ENCODE measurements at places on chromosomes 6 and 20. TPM values are rescaled to one million over a fixed set of nuclear protein-coding genes. Genes with fewer than 3 reads are reported as not detected.

CFAP61 gene
- 0.27 TPM for total RNA-seq

HRH3 gene
- not detected for total RNA-seq

GRCh38 chr20:4985658-4986057, 15.7 kb downstream of the SLC23A2 start:
- no peak overlapping the region for H3K27ac ChIP-seq
- no peak overlapping the region for H3K4me3 ChIP-seq
- DNase-seq = no peak
- H3K27me3 ChIP-seq = no peaks in the 10 kb centered on the region
- no peaks in the 10 kb centered on the region for H3K36me3 ChIP-seq

HLA-DQB1 gene
- total RNA-seq = 11.1 TPM

- DNase-seq = no peak
- H3K4me3 ChIP-seq = no peak overlapping the region
- H3K4me1 ChIP-seq = no peaks in the 10 kb centered on the region
- no peak overlapping the region for H3K27ac ChIP-seq
- no peaks in the 10 kb centered on the region for H3K27me3 ChIP-seq
Measured at GRCh38 chr6:134077301-134077700, 24.9 kb upstream of the SLC2A12 start.

L3MBTL1 gene
- 15.3 TPM for total RNA-seq

BLOC1S5 gene
- total RNA-seq = 9.1 TPM

KPNA5 gene
- 6.0 TPM for total RNA-seq

GRCh38 chr6:100461278-100461916, 3.3 kb downstream of the SIM1 start:
- H3K4me1 ChIP-seq = peaks cover 22% of the 10 kb centered on the region
- H3K27me3 ChIP-seq = peaks cover 90% of the 10 kb centered on the region
- H3K4me3 ChIP-seq = no peak overlapping the region

- no peak overlapping the region for H3K27ac ChIP-seq
- H3K4me3 ChIP-seq = no peak overlapping the region
- peak; percentile 29 for DNase-seq
- H3K27me3 ChIP-seq = no peaks in the 10 kb centered on the region
- H3K4me1 ChIP-seq = no peaks in the 10 kb centered on the region
Measured at GRCh38 chr6:56938649-56939191, 16.2 kb upstream of the BEND6 start.

DNA sequence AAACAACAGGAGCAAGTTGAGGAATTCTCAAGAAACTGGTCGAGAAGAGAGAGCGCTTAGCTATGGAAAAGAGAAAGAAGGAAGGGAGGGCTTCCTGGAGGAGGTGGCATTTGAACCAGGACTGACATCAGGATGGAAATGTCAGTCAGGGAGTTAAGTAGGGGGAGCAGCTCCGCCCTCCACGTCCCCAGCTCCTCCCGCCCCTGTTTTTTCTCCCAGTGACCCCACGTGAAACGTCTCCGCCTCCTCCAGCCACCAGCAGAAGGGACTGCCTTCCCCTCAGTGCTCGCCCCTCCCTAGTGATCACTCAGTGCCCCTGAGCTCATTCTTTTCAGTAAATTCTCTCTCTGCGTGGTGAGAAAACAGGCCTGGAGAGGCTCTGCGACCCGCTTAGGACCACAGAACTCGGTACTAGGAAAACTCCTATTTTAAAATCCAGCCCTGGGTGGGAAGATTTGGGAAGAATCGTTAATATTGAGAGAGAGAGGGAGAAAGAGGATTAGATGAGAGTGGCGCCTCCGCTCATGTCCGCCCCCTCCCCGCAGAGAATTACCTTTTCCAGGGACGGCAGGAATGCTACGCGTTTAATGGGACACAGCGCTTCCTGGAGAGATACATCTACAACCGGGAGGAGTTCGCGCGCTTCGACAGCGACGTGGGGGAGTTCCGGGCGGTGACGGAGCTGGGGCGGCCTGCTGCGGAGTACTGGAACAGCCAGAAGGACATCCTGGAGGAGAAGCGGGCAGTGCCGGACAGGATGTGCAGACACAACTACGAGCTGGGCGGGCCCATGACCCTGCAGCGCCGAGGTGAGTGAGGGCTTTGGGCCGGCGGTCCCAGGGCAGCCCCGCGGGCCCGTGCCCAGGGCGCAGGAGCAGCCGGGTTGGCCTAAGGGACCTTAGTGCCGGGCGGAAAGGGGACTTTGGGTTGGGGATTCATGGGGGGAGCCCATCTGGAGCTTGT, 4.6 kb downstream of the HLA-DPB1 start:
- peak; percentile 35 for DNase-seq
- H3K4me1 ChIP-seq = peaks cover 14% of the 10 kb centered on the region
- peaks cover 7% of the 10 kb centered on the region for H3K36me3 ChIP-seq
- peak overlapping the region; percentile 76 for H3K4me3 ChIP-seq

KCNK5 gene
- 0.41 TPM for total RNA-seq

OR2J3 gene
- total RNA-seq = not detected

GRCh38 chr20:3923818-3924217, 34.6 kb downstream of the PANK2 start:
- H3K27me3 ChIP-seq = no peaks in the 10 kb centered on the region
- H3K4me1 ChIP-seq = peaks cover 29% of the 10 kb centered on the region
- no peak overlapping the region for H3K27ac ChIP-seq
- H3K4me3 ChIP-seq = no peak overlapping the region
- DNase-seq = no peak

DNA sequence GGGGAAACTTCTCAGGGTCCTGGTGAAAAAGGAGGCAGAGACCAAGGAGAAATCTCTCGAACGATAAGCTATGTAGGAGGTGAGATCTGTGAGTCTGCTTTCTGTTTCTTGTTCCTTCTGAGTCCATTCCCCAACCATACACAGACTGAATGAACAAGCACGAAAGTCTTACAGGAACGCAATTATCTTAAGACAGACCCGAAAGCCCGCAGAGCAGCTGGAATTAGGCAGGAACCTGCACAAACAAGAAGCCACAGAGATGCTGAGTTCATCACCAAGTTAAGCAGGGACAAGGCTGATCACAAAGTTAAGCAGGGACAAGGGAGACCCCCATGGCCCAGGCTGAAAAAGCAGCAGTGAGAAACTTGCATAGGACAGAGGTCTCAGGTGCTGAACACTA, 21.4 kb upstream of the NELFCD start:
- DNase-seq = no peak
- no peak overlapping the region for H3K27ac ChIP-seq
- no peaks in the 10 kb centered on the region for H3K36me3 ChIP-seq
- no peaks in the 10 kb centered on the region for H3K27me3 ChIP-seq
- no peak overlapping the region for H3K4me3 ChIP-seq
- H3K4me1 ChIP-seq = no peaks in the 10 kb centered on the region

DNA sequence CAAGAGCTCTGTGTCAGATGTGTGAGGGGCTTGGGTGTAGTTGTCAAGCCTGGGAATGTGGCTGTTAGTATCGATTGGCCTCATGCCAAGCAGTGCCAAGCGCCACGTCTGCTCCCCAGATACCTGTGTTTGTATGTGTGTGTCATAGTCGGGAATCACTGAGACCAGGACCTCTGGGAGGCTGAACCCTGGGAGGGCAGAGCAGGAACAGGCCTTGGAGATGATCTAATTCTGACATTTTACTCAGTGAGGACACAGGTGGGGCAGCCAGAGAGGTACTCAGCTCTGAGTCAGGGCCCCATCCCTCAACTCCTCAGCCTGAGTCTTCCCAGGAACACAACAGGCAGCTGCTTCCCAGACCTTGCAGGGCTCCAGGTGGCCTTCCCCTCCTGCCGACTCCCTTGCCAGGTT, 51.2 kb upstream of the FANCE start:
- H3K27ac ChIP-seq = no peak overlapping the region
- H3K36me3 ChIP-seq = no peaks in the 10 kb centered on the region
- no peak overlapping the region for H3K4me3 ChIP-seq
- no peaks in the 10 kb centered on the region for H3K4me1 ChIP-seq

DNA sequence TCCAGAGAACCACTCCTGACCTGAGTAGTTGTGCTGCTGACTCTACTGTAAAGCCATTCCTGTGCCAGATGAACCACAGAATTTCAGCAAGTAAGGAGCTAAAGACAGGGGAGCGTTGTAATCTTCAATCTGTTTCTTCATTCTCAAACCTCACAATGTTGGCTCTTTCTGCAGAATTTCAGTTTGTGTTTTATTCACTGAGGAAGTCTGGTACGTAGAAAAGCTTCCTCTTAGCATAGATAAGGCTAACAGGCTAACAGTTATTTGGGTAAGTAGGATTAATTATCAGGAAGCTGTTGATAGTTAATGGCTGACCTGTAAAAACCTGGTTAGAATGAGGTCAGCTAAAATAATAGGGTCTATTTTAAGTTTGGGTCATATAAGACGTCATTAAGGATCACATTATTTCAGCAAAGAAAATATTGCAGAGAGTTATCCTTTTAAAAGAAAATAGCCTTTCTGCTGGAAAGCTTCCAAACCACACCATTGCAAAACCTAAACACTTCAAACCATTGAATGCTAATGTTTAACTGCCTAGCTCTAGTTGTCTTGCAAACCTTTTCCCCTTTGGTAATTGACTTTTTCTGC, 14.1 kb upstream of the TENT5A start:
- peaks cover 5% of the 10 kb centered on the region for H3K4me1 ChIP-seq
- H3K27ac ChIP-seq = no peak overlapping the region

CDH22 gene
- not detected for total RNA-seq

SMOC2 gene
- total RNA-seq = 424 TPM

DNA sequence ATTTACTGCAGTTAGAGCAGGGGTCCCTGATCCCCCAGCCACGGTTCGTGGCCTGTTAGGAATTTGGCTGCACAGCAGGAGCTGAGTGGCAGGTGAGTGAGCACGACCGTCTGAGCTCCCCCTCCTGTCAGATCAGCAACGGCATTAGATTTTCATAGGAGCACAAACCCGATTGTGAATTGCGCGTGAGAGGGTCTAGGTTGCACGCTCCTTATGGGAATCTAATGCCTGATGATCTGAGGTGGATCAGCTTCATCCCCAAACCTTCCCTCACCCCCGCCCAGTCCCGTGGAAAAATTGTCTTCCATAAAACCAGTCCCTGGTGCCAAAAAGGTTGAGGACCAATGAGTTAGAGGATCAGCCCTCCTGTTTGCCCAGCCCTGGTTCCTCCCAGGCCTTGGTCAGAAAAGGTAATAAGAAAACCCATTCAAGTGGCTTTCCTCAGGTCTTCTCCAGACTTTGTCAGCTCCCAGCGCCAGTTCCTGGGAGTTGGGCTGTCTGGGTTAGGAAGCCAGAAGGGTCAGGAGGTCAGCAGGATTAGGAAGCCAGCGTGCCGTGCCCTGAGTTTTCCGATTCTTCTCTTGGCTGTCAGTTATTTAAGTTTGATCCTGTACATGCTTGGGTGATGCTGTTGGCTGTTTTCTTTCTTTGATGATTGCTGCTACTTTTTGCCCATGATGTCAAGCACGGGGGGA, 139.9 kb upstream of the PMEPA1 start:
- no peak overlapping the region for H3K4me3 ChIP-seq
- H3K27me3 ChIP-seq = no peaks in the 10 kb centered on the region
- H3K27ac ChIP-seq = no peak overlapping the region
- no peaks in the 10 kb centered on the region for H3K36me3 ChIP-seq

DNA sequence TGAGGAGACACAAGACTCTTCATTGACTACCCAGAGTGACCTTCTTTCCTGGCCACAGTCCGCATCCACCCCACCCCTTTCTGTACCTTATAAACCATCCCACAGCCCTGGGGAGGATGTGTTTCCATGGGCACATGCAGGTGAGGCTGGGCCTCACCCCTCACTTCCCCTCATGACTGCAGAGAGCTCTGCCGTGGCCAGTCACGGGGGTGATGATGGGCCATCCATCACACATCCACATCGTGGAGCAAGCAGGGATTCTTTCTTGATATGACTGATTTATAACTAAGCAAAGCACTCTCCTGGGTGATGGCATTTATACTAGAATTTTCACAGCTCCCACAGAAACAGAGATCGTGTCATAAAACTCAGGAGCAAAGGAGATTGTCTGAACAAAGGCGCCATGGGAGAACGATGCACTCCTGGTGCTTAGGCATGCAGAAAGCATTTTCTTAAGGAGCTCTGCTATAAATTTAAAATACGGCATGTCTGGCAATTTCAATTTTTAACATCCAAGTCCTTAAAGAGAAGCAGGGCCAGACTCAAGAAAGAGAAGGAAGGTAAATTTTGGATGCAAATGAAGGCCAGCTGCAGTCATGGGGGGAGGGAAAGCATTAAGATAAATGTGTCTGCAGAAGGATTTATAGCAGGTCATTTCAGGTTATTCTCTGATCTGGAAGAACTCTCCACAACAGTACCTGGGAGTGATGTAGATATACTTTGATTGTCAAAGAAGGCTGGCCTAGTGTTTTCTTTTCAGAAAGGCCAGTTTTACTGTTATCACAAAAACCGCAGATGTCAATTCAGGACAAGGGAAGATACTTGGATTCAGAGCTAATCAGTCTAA, 777.0 kb downstream of the C6orf118 start:
- H3K36me3 ChIP-seq = no peaks in the 10 kb centered on the region
- no peaks in the 10 kb centered on the region for H3K4me1 ChIP-seq
- H3K4me3 ChIP-seq = no peak overlapping the region
- no peaks in the 10 kb centered on the region for H3K27me3 ChIP-seq

IL17A gene
- total RNA-seq = not detected

KIF25 gene
- total RNA-seq = not detected

OXT gene
- not detected for total RNA-seq

DNA sequence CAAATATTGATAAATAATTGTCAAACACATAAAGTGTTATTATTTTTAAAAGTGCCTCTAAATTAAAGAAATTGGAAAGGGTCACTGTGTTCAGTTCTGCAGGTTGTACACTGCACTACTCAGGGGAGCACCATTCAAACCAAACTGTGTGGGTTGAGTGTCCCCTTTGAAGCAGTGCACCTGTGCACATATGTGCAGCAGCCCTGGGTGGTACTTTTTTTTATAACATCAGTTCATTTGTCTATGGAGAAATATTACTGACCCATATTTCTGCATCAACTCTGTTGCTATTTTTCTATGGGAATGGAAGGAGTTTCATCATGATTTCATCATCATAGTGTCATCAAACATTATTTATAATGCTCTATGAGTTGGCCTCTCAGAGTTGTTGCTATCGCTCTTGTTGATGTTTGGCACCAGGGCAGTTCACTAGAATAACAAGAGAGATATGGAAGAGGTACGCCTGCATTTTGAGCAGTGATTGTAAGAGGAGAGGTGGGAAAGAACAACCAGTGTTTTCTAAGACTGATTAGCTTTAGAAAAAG, 457.6 kb downstream of the TFAP2A start:
- H3K4me1 ChIP-seq = no peaks in the 10 kb centered on the region
- no peak overlapping the region for H3K4me3 ChIP-seq
- H3K27ac ChIP-seq = no peak overlapping the region
- no peak for DNase-seq
- no peaks in the 10 kb centered on the region for H3K27me3 ChIP-seq

- H3K27me3 ChIP-seq = no peaks in the 10 kb centered on the region
- DNase-seq = no peak
- no peak overlapping the region for H3K27ac ChIP-seq
- no peaks in the 10 kb centered on the region for H3K4me1 ChIP-seq
- no peaks in the 10 kb centered on the region for H3K36me3 ChIP-seq
Measured at GRCh38 chr6:43740961-43741764, 28.8 kb upstream of the VEGFA start.

DNA sequence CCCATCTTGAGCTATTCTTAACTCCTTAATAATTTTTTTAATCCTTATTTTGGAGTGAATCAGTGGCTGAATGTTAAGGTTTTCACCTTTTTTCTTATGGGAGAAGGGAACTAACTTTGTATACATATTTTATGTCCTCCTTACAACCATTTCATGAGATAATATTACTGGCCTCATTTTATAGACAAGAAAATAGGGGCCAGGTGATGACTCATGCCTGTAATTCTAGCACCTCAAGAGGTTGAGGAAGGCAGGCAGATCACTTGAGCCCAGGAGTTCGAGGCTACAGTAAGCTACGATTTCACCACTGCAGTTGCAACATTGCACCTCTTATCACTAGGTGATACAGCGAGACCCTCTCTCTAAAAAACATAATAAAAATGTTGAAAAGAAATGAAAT, 128.7 kb downstream of the TMEM242 start:
- no peak for DNase-seq
- no peak overlapping the region for H3K4me3 ChIP-seq
- peaks cover 14% of the 10 kb centered on the region for H3K4me1 ChIP-seq
- no peak overlapping the region for H3K27ac ChIP-seq
- H3K27me3 ChIP-seq = no peaks in the 10 kb centered on the region
